H54 (cell line): ENCODE measurements at places on chromosomes 16 and 17.

- no peak for DNase-seq
Measured at GRCh38 chr16:21033704-21034103, 116.9 kb downstream of the DNAH3 start.

- DNase-seq: no peak
Measured at GRCh38 chr16:175011-175949, 1.2 kb upstream of the HBA1 start.

GRCh38 chr17:42122371-42123303, at the start of gene HSPB9:
Gene HSPB9 (plus strand): TSS chr17:42122804. CDS start chr17:42122851, 47 bp downstream.
- no peak for DNase-seq

DNA sequence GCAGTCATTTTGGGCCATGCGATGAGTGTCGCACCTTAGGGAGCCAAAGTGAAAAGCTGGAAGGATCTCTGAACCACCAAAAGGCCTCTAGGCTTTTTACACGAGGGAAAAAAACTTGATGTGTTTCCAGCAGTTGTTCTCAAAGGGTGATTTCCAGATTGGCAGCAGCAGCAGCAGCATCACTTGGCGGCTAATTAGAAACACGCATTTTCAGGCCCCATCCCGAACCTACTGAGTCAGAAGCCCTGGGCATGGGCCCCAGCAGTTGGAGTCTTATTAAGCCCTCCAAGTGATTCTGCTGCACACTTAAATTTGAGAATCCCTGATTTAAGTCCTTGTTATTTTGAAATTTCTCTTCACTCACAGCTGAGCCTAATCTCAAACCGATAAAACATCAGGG, 25.3 kb upstream of the PYY start:
- no peak for DNase-seq

GRCh38 chr16:68369168-68369567, 58.3 kb downstream of the PRMT7 start:
- no peak for DNase-seq

GRCh38 chr16:57146040-57146647, 39.7 kb downstream of the PSME3IP1 start:
- no peak for DNase-seq

DNA sequence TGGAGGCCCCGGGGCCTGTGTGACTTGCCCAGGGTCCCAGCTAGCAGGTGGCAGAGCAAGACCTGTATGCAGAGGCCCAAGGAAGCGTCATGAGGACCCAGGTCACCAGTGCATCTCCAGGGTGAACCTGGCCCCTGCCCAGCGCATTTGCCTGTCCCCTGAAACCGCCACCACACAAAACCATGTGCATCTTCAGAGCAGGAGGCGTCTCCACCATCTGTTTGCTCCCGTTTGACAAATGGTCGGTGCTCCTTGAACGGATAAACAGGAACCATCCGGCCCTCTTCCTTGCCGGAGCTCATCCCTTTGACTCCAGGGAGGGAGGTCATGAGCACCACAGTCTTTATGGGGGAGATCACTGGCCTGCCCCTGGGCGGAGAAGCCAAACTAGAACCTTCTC, 62.5 kb downstream of the JPH3 start:
- no peak for DNase-seq

GRCh38 chr16:15880434-15881308, 7.7 kb downstream of the CEP20 start:
- DNase-seq: no peak

GRCh38 chr17:17120294-17120693, 78.0 kb downstream of the MPRIP start:
- DNase-seq: no peak

- DNase-seq: no peak
Measured at GRCh38 chr17:70190959-70191805, 21.9 kb downstream of the KCNJ2 start.

GRCh38 chr17:60535382-60536279, 9.6 kb upstream of the APPBP2 start:
- no peak for DNase-seq

GRCh38 chr17:80031691-80032430, 3.8 kb downstream of the TBC1D16 start:
- no peak for DNase-seq

DNA sequence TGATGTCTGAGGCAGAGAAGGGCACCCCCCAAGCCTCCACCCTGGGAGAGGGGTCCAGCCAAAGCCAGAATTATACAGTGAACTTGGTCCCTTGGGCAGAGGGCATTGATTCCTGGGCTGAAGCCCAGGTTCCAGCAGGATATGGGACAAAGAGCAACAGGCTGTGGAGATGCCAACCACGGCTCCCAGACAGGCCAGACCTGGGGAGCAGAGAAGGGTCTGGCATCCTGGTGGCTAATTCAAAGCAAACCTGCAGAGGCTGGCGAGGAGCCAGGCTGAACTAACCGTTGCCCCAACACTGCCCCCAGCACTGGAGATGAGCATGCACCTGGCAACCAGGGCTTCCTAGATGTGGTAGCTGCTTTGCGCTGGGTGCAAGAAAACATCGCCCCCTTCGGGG, 3.0 kb downstream of the CES3 start:
- no peak for DNase-seq

GRCh38 chr17:31371511-31372097, 19.9 kb upstream of the RAB11FIP4 start:
- no peak for DNase-seq
